ENCODE measurements at places on chromosomes 11 and 22. TPM values are rescaled to one million over a fixed set of nuclear protein-coding genes. Genes with fewer than 3 reads are reported as not detected.

GRCh38 chr11:26806219-26806618 is 84.4 kb upstream of the SLC5A12 start:
- DNase-seq: no peak

GRCh38 chr22:48099671-48100070 is 1337.2 kb downstream of the TBC1D22A start:
- no peak for DNase-seq

KCNJ11 gene
- total RNA-seq: 0.64 TPM

DNA sequence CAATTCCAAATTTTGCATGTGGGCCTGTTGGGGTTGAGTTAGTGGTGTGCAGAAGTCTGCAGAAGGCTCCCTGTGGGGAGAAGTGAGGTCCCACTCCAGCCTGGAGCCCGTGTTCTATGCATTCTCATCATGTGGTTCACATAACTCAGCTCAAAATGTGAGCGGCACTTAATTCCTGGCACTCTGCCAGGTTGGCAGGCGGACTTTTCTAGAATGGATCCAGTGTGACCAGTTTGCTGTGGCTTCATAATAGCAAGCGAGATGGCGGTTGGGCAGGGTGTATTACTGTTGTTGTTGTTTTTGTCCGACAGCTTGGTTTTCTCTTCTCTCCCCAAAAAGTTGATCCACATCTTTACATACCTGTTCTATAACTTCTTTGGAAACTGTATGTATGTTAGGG is 146.8 kb upstream of the TTC12 start:
- no peak for DNase-seq

DNA sequence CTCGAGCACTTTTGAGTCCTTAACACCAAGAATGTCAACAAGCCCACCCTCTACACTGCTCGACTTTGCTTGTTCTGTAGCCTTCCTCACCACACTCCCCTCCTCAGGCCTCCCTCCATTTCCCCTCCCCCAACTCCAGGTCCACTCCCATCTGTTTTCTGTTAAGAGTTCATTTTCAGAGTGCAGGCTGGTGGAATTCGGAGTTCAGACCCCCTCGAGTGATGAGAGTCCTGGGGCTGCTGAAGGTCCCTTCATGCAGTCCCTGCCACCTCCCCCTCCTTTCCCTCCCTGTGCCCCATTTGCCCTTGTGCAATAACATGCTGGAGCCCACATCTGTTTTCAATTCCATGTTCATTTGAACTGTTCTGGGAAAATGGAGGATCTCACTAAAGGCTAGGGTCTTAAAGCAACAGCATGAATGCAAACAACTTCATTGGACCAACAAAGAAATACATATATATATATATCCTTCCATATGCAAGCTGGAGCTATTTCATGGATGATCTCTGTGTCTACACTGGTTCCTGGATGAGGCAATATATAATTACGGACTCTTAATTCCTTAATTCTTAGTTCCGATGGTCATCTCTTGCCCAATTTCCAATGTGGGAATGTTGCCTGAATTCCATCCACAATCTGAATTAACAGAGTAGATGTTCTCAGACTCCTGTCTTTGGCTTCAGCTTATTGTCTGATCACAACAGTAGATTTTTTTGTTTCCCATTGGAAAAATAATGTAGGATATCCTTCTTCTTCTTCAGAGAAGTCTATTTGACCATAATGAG is 340.4 kb downstream of the ETS1 start:
- no peak for DNase-seq

All from dermis microvascular lymphatic vessel endothelial cell (primary cell).